ENCODE measurements at places on chromosomes 5 and 9.

GRCh38 chr5:44997506-44997905 is 188.8 kb downstream of the MRPS30 start:
- DNase-seq: no peak

DNA sequence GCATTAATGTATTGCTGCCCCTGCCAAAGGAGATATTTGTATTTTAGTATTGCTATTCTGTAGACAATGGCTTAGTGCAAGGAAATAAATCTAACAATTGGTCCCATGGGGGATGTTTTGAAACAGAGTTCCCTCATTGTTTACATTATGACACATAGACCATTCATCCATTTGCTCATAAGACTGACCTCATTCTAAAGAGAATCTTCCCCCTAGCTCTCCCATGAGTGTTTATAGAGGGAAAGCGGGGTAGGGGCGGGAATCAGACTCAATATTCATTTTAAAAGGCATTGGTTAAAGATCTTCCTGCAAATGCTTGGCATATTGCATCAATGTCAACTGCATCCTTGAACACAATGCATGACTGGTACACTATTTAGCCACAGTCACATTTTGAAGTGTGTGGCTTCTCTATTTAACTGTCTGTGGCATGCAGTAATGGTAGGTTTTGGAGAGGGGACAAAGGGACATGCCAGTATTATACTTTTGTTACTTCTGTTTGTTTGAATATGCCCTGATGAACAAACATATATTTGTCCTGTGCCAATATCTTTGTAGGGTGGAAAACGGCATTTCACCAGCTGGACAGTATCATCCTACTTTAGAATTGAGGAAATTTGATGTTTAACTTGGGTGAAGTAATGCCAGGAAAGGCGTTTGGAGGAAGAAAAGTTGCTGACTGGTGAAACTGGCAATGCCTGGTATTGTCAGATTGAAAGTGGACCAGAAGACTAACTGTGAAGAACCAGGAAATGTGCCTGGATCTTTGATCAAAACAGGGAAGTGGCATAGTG is 84.1 kb upstream of the MEGF10 start:
- no peak for DNase-seq

GRCh38 chr9:113708821-113709713 is 167.0 kb upstream of the ZNF618 start:
- DNase-seq: no peak

DNA sequence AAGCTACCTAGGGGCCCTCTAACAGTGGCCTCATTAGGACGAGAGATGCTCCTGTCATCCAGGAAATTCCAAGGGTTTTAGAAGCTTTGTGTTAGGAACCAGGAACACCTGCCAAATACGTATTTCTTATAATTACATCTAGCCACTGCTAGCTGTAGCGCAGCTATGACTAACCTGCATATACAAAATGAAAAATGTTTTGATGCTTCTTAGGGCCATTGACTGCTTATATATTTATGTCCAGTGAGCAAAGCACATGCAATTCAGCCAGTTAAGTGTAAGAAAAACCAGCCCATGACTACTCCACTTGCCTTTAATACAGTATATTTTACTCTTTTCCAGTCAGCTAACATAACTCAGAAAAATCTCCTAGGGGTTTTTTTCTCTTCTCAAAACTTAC is 143.3 kb downstream of the TRPM3 start:
- no peak for DNase-seq

DNA sequence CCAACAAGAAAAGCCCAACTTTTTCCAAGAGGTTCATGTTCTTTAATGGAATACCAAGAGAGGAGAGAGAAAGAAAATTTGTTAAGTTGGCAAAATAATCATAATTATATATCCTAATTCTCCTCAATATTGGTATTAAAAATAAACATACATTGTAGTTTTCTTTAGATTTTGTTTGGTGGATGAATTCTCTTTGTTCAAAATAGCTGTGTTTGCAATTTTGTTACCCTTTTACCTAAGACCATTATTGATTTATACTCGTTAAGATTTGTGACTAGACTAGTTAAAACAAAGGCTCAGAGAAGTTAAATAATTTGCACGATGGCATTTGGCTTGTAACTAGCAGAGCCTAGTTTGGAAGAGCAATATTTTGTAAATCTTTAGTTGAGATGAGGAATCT is 9.7 kb downstream of the LRRC19 start:
- no peak for DNase-seq

- no peak for DNase-seq
These were observed 233.5 kb downstream of the RFX3 start for GRCh38 chr9:3292311-3292710.

GRCh38 chr9:100447041-100447440 is 20.1 kb downstream of the MSANTD3 start:
- no peak for DNase-seq

- DNase-seq: no peak
These were observed 55.8 kb downstream of the NSG2 start for GRCh38 chr5:174101195-174101730.

- peak; percentile 9 for DNase-seq
These were observed 1.1 kb downstream of the EPB41L4B start for GRCh38 chr9:109319626-109320241.

GRCh38 chr5:17260549-17260948 is 43.1 kb downstream of the BASP1 start:
- no peak for DNase-seq

DNA sequence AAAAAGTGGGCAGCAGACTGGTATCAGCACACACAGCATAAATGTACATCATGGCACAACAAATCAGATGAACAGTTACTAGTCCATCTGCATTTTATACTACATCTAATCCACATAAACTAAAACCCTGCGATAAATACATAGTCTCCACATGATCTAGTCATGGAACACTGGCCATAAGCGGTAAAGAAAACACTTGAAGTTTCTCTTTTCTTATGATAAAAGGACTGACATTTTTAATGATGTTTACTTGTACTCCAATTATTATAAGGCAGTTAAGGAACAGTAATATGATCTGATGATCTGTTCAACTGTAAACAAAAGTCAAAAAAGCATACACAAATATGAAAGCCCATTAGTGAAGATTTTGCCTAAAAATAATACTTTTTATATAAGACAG is 112.5 kb downstream of the MPDZ start:
- DNase-seq: no peak

- DNase-seq: no peak
These were observed 208.4 kb downstream of the CD180 start for GRCh38 chr5:66987949-66988838.

GRCh38 chr5:135196483-135196882 is 162.5 kb upstream of the PITX1 start:
- DNase-seq: no peak

GRCh38 chr5:100311806-100312205 is 223.4 kb upstream of the FAM174A start:
- DNase-seq: no peak

GRCh38 chr5:125517973-125518550 is 771.6 kb upstream of the ZNF608 start:
- no peak for DNase-seq

GRCh38 chr9:69446496-69446895 is 121.5 kb downstream of the ENTREP1 start:
- no peak for DNase-seq

DNA sequence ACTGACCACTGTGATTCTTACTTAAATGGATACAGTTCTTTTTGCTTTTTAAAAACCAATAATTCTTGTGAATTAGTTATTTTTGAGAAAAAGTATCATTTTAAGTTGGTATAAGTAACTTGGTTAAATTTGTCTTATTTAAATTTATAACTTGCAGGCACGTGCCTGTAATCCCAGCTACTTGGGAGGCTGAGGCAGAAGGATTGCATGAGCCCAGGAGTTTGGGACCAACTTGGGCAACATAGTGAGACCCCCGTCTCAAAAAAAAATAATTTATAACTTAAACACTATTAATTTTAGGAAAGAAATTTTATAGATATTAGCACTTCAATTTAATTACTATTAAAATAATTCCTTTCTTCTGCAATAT is 5.0 kb downstream of the CPEB4 start:
- no peak for DNase-seq

GRCh38 chr5:157366741-157367674 is 93.0 kb upstream of the NIPAL4 start:
- DNase-seq: no peak

DNA sequence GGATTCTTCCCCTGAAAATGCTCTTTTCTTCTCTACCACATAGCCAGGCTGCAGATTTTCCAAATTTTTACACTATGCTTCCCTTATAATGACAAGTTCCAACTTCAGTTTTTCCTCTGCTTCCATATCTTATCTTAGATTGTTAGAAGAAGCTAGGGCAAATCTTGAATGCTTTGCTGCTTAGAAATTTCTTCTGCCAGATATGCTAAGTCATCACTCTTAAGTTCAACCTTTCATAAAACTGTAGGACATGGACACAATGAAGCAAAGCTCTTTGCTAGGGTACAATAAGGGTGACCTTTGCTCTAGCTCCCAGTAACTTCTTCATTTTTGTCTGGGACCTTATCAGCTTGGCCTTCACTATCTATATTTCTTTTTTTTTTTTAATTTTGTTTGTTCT is 88.7 kb downstream of the NXNL2 start:
- no peak for DNase-seq

GRCh38 chr5:98773214-98773463 is 324 bp upstream of the RGMB start:
- no peak for DNase-seq

DNA sequence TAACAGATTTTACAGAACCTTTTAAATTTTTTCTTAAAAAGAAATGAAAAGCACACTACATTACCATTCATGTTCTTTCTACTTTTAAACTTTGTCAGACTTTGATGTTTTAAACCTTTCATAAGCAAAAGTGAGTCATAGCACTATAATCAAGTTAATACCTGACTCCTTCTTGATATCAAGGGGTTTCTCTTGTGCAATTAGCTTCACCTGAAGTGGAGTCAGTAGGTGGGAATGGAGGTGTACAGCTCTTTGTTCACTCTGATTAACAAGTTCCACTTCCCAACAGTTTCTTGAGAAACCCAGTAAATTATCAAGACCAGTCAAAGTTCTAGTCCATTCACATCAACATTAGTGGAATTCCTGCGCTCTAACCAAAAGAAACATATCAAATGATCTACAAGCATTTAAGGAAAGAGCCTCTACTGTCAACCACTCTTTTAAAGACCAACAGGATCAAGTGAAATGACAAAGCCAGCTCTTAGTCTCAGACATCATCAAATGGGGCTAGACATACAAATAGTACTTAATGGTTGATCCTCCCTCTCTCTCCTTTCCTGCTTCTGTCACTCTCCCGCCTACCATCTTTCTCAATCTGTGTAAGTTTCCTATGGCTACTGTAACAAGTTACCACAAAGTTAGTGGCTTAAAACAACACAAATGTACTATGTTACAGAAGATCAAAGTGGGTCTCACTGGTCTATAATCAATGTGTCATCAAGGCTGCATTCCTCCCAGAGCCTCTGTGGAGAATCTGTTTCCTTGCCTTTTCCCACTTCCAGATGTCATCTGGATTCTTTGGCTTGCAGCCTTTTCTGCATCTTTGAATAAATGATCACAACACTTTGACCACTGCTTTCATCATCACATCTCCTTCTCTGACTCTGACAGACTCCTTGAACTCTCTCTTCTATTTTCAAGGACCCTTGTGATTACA is 68.0 kb downstream of the HINT1 start:
- no peak for DNase-seq

DNA sequence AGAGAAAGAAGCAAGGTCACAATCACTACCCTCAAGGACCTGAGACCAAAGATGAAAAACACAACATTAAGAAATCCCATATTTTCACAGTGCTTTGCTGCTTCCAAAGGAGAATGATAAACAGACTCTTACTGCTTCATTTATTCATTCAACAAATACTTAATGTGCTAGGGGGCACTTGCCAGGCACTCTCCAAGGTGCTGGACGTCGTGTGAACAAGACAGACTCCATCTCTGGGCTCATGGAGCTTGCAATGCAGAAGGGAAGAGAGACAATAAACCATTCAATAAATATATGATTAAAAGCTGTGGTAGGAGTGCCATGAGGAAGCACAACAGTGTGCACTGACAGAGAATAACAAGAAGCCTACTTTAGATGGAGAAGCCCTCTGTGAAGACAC is 327.7 kb downstream of the CDK5RAP2 start:
- no peak for DNase-seq

DNA sequence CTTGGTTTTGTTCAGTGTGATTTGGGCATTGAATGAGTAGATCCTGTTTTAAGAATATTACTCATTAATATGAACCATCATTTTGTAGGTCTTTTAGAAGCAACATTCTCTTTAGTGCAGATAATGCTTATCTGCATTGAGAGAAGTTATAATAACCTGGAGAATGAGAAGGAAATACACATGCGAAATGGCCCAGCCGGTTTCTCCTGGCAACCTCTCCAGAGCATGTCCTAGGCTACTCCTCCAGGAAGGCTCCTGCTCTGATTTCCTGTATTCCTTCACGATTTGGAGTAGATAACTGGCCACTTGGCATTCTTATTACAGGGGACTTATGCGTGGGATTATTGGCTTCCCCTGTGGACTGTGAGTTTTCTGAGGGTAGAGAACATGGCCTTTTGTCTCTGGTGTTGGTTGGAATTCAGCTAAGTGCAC is 12.6 kb downstream of the DAPK1 start:
- DNase-seq: no peak

DNA sequence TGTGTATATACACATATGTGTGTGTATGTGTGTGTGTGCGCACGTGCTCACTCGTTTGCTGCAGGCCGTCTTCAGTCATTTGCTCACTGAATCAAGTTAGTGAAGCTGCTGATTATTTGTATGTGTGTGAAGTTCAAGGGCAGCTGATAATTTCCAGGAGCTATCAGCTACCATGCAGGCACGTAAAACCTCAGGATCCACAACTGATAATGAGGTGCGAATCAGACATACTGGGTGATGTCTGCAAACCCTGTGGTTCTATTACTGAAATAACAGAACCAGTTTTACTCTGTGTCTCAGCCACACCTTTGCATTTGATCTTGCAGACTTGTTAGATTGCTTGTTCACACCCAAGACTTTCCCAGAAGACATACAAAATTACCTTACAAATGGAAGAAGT is 257.6 kb downstream of the TAF11L14 start:
- no peak for DNase-seq

GRCh38 chr5:32304622-32305021 is 8.1 kb downstream of the MTMR12 start:
- DNase-seq: no peak

- DNase-seq: no peak
These were observed 14.4 kb downstream of the FAM169A start for GRCh38 chr5:74851684-74852353.

- DNase-seq: no peak
These were observed 20.6 kb downstream of the PGGT1B start for GRCh38 chr5:115241881-115242642.

DNA sequence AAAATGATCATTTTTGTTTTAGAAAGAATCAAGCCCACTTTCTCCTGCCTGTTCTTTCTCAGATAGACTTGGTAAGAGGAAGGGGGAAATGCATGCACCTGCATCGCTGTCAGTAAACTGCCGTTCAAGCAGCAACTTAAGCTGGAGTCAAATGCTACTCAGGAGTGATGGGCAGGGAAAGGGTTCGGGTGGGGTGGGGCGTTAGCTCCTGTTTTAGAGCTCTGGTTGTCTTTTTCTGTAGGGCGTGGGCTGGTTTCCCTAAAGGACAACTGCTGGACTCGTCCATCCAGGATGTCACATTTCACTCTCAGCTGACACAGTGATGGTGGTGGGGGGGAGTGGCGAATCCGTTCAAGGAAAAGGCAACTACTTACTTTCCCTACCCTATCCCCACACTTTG is 75.0 kb downstream of the NDFIP1 start:
- DNase-seq: no peak
